ENCODE measurements at places on chromosomes 2 and 18.

DNA sequence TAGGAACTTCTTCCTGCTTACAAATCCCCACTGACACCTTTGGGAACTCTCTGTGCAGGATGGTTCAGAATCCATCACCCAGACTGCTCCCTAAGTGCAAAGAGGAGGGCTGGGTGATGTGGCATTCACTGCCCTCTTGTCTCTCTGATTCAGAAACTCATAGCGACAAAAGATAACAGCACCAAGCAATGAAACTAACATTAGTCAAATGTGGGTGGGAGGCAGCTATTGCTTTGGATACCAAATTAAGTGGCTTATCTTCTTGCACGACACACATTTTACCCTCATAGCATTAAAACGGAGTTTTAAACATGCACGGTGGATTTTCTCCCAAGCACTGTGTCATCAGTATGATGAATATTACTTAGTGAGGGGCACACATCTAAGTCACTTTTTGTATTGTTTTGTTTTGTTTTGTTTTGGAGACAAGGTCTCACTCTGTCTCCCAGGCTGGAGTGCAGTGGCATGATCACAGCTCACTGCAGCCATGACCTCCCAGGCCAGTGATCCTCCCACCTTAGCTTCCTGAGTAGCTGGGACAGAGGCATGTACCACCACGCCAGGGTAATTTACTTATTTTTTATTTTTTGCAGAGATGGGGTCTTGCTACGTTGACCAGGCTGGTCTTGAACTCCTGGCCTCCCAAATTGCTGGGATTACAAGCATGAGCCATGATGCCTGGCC, 40.9 kb upstream of the NEB start:
- peaks cover 9% of the 10 kb centered on the region for H3K36me3 ChIP-seq
- no peak overlapping the region for H3K27ac ChIP-seq
- H3K4me3 ChIP-seq, result no peak overlapping the region
- no peaks in the 10 kb centered on the region for H3K27me3 ChIP-seq
- H3K4me1 ChIP-seq, result no peaks in the 10 kb centered on the region

DNA sequence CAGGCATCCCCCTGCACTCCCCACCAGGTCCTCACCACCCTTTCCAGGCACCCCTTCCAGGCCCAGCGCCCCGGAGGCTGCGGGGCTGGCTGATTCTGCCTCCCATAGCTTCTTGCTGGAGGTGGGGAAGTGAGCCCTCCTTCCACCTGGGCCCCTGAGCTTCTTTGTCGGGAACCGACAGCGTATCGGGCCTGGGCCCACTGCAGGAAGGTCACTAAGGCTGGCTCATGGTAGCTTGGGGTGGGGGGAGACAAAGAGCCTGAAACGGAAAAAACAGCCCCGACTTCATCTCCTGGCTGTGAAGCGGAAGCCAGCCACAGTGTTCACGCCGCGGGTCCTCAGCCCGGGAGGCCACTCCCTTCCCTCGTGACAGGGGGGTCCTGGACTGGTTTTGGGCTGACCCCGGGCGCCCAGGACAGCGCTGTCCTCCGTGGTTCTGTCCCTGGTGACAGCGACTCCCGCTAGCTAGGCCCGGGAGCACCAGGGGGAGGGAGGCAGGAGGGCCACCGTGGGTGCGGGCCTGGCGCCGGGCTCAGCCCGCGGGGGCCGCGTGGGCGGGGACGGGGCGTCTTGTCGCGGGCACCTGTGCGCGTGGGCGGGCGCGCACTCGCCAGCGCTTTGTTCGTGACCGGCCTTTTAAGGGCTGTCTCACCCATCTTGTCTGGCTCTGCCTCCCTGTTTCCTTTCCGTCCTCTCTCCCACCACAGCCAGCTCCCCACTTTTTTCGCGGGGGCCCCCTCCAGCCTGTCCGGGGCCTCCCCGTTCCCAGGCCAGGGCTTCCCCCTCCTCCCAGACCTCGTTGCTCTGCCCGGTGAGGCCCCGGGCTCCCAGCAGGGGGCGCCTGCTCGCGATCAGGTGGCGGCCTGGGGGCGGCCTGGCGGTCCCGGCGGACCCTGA, 64.9 kb downstream of the DNMT3A start:
- peaks cover 30% of the 10 kb centered on the region for H3K4me1 ChIP-seq
- DNase-seq, result peak; percentile 41
- H3K27me3 ChIP-seq, result no peaks in the 10 kb centered on the region

- H3K36me3 ChIP-seq, result no peaks in the 10 kb centered on the region
- H3K4me1 ChIP-seq, result no peaks in the 10 kb centered on the region
- DNase-seq, result no peak
Observed at GRCh38 chr18:76613053-76613754, 118.2 kb upstream of the ZNF516 start.

DNA sequence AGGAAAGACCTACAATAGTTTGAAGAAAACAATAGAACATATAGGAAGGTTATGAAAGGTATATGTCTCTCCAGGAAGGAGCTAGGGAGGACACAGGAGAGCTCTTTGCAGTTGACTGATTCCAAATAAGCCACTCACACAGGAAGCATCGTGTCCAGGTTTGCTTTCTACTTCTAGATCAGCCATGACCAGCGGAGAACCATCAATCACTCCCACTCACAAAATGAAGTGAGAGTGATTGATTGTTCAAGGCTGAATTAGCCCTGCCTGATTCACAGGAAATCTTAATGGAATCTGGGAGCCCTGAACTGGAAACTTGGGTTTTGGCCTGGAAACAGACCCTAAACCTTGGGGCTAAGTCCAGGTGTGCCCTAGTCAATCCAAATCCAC, 1292.2 kb upstream of the ZEB2 start:
- H3K4me1 ChIP-seq, result peaks cover 39% of the 10 kb centered on the region
- no peaks in the 10 kb centered on the region for H3K27me3 ChIP-seq
- no peak for DNase-seq
- H3K27ac ChIP-seq, result peak overlapping the region; percentile 94
- H3K4me3 ChIP-seq, result no peak overlapping the region

GRCh38 chr2:183284606-183285005, 160.4 kb downstream of the NUP35 start:
- H3K36me3 ChIP-seq, result no peaks in the 10 kb centered on the region
- H3K4me1 ChIP-seq, result no peaks in the 10 kb centered on the region
- H3K4me3 ChIP-seq, result no peak overlapping the region
- no peaks in the 10 kb centered on the region for H3K27me3 ChIP-seq
- no peak overlapping the region for H3K27ac ChIP-seq

GRCh38 chr2:123928358-123928757, 96.7 kb upstream of the CNTNAP5 start:
- H3K4me1 ChIP-seq, result no peaks in the 10 kb centered on the region
- no peaks in the 10 kb centered on the region for H3K27me3 ChIP-seq
- no peak overlapping the region for H3K4me3 ChIP-seq
- H3K27ac ChIP-seq, result no peak overlapping the region

GRCh38 chr2:91477731-91478672, 2786.5 kb downstream of the RPIA start:
- H3K36me3 ChIP-seq, result no peaks in the 10 kb centered on the region
- DNase-seq, result peak; percentile 34
- peak overlapping the region; percentile 45 for H3K4me3 ChIP-seq
- H3K27ac ChIP-seq, result no peak overlapping the region
- peaks cover 40% of the 10 kb centered on the region for H3K27me3 ChIP-seq

- H3K36me3 ChIP-seq, result no peaks in the 10 kb centered on the region
- no peaks in the 10 kb centered on the region for H3K4me1 ChIP-seq
- no peak for DNase-seq
- no peaks in the 10 kb centered on the region for H3K27me3 ChIP-seq
- H3K4me3 ChIP-seq, result no peak overlapping the region
- H3K27ac ChIP-seq, result no peak overlapping the region
Observed at GRCh38 chr2:105862843-105863242, 118.1 kb downstream of the NCK2 start.

DNA sequence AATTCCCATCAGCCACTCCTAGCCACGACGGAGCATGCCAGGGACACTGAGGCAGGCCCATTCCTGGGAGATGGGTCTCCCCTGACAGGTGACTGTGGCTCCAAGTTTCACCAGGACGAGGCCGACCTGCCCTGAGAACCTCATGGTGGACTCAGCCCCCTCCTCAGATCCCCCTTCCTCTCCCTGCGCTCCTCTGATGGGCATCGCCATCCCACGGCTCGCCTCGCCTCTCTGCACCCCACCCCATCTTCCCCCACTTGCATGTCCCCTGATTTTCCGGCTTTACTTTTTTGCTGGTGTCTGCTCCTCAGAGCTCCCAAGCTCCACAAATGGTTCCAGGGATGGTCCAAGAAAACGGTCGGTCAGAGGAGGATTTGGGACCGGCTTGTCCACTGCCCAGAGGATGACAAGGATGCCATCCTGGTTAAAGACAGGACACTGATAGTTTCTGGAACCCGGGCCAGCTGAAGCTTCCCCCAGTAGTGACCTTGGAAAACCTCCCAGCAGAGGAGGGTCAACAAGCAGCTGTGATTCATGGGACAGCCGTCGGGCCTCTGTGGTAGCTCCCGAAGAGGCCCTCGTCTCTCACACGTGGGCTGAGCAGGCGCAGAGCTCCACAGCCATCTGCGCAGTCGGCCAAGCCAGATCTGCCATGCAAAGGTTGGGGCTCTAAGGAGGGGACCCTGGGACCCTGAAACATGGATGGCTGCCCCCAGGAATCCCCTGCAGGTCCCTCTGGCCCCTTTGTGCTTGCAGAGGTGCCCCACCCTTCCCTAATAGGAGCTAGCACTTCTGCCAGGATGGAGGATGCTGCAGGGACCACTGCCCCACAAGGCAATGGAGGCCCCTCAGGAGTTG, 87.8 kb upstream of the SLC66A3 start:
- no peak overlapping the region for H3K27ac ChIP-seq
- DNase-seq, result no peak
- H3K27me3 ChIP-seq, result no peaks in the 10 kb centered on the region
- no peak overlapping the region for H3K4me3 ChIP-seq

- H3K4me3 ChIP-seq, result no peak overlapping the region
- H3K36me3 ChIP-seq, result no peaks in the 10 kb centered on the region
- H3K27ac ChIP-seq, result no peak overlapping the region
- no peak for DNase-seq
- H3K4me1 ChIP-seq, result no peaks in the 10 kb centered on the region
Observed at GRCh38 chr2:33577084-33577483, 22.0 kb downstream of the FAM98A start.

- DNase-seq, result no peak
- H3K36me3 ChIP-seq, result no peaks in the 10 kb centered on the region
- H3K4me3 ChIP-seq, result no peak overlapping the region
Observed at GRCh38 chr2:187360286-187360685, 87.8 kb downstream of the CALCRL start.

DNA sequence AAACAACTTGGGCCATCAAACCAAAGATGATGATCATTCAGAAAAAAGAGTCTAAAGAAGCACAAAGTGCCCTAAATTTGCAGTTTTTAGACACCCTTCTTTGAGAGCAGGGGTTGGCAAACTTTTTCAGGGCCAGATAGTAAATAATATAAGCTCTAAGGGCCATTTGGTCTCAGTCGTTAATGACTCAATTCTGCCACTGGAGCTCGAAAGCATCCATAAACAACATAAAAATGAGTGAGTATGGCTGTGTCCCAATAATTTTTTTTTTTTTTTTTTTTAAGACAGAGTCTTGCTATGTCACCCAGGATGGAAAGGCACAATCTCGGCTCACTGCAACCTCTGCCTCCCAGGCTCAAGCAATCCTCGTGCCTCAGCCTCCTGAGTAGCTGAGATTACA, 152.3 kb downstream of the DTNB start:
- H3K27me3 ChIP-seq, result no peaks in the 10 kb centered on the region
- H3K4me1 ChIP-seq, result no peaks in the 10 kb centered on the region
- H3K4me3 ChIP-seq, result no peak overlapping the region
- no peaks in the 10 kb centered on the region for H3K36me3 ChIP-seq

DNA sequence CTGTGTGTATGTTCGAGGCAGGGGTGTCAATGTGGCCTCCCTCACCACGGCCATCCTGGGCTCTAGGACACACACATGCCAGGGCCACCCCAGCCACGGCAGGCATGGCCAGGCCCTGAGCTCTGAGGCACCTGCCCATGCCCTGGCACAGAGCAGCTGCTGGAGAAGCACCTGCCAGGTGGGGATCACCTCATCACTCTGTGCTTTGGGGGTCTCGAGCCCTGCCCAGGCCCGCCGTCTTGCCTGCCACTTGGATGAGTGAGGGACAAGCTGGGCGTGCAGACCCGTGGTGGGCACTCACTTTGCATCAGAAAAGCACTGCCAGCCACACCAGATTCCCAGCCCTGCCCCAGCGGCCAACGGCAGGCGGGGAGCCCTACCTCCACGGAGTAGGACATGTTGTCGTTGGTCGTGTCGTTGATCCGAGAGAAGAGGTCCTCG, 33.1 kb downstream of the KIF1A start:
- no peak for DNase-seq
- H3K36me3 ChIP-seq, result no peaks in the 10 kb centered on the region
- peaks cover 4% of the 10 kb centered on the region for H3K4me1 ChIP-seq
- H3K27me3 ChIP-seq, result no peaks in the 10 kb centered on the region

DNA sequence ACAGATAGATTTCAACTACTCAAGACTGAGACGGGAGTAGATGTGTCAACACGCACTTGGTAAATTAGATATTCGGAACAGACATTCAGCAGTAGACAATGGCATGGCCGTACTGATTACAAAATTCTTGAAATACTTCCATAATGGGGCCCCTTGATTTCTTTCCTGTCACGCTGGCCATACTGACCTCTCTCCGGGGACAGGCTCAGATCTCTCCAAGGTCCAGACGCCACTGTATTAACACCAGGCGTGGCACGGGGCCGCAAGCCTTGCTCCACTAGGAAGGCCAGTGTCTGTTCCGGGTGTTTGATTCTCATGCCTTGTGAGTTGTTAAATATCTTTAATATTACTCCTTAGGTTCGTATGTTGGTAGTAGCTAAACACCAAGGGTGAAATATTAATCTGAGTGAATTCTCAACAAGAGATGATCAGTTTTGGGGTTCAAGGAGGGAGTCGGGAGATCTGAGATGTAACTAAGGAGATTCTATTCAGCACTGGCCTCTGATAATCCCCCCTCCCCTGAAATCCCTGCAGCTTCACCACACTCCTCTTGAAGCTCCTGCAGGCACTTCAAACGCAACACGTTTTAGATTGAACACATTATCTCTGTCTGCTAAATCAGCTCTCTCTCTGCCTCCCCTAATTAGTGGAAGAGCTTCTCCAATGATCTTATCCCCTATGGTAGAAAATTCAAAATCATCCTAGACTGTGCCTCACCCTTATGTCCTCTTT, 2.2 kb upstream of the EHD3 start:
- H3K4me1 ChIP-seq, result peaks cover 21% of the 10 kb centered on the region
- no peaks in the 10 kb centered on the region for H3K36me3 ChIP-seq
- H3K27ac ChIP-seq, result peak overlapping the region; percentile 39

DNA sequence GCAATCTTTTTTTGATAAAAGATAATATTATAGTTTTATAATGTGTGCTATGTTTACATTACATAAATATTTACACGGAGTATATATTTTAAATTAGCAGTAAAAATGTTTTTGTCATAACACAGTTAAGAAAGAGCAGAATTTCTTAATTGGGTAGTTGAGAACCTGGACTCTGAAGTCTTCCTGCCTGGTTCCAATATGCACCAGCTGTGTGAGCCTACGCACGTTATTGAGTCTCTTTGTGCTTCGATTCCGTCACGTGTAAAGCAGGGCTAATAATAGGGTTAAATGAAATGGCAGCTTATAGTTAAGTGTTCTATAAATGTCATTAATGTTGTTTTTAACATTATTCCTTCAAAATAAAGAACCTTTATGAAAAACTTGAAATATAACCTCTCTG, 1.2 kb upstream of the CCDC88A start:
- H3K27ac ChIP-seq, result no peak overlapping the region
- no peak overlapping the region for H3K4me3 ChIP-seq
- no peak for DNase-seq
- peaks cover 17% of the 10 kb centered on the region for H3K4me1 ChIP-seq
- no peaks in the 10 kb centered on the region for H3K27me3 ChIP-seq
